ENCODE measurements at places on chromosomes 1 and 21.
A peak's percentile ranks its signal among the peaks of the same experiment; 100 is the strongest.

DNA sequence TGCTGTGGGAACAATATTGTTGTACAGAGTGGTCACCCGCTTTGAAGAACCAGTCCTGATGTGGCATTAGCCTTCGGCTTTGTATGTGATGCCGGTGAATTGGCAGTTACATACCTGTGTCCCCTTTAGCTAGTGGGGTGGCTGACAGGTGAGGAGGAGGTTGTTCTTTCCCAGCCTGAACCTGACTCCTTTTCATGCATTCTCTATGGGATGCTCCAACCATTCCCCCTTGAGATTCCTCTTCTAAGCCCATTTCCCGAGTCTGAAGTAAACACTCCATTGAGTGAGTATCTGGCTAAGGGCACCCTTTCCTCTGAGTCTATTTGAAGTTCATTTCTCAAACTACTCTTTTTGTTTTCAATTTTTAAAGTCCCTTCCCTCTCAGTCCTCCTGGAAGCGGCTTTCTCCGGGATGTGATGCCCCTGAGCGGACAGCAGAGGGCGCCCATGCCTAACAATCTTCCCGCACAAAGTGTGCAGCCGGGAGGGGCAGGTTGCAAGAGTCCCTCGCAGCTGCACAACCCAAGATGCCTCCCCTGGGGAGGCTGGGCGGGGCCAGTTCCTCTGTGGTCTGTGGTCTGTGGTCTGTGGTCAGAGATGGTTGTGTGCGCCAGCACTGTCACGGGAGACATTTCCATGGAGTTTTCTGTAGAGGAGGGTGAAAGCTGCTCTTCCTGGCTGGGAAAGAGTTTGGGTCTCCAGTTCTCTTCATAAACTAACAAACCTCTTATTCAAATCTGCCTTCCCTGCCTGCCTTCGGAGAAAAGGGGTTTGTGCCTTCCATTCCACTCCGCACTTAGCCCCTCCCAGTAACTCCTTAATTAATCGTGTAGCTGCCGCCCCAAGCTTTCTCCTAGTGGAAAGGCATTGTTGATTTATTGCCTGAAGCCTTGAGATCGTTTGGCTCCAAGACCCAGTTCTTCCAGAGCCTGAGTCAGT, 36.4 kb upstream of the LMX1A start:
- peak; percentile 76 for DNase-seq

- DNase-seq = peak; percentile 51
Measured at GRCh38 chr1:111739925-111740765, 950 bp upstream of the INKA2 start.

GRCh38 chr1:193211539-193211938, 25.1 kb upstream of the B3GALT2 start:
- no peak for DNase-seq

- DNase-seq = no peak
Measured at GRCh38 chr1:219365451-219365850, 191.8 kb downstream of the LYPLAL1 start.

DNA sequence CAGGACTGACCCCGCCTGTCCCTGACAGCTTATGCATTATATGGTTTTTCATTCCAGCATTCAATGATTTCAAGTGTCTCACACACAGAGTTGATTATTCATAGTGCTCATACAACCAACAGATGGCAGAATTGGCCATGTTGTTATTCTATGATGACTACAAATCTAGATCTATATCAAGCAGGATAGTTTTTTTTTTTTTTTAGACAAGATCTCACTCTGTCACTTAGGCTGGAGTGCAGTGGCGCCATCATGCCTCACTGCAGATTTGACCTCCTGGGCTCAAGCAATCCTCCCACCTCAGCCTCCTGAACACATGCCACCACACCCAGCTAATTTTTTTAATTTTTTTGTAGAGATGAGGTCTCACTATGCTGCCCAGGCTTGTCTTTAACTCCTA, 40.1 kb upstream of the LRRC8D start:
- peak; percentile 59 for DNase-seq

DNA sequence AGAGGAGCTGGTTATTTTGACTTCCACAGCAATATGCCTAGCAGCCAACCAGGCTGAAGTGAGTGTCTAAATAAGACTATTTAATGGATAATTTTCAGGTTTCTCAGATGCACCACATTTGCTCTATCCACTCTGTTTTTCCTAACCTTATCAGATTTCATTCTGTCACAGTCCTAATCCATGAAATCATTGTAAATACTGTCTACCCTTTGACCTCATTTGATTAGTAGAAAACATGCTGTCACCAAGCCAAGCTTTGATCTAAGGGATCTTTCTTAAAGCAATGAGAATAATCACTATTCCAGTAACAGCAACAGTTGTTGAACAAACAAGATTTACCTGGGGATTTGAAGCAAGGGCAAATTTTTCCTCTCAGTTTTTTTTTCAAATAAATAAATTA, 595.6 kb downstream of the LTN1 start:
- no peak for DNase-seq

Data from NCI-H345 (cell line).